NCI-H345 (cell line): ENCODE measurements at places on chromosomes 6 and 20.

GRCh38 chr6:119523556-119523955 is 174.0 kb upstream of the MAN1A1 start:
- no peak for DNase-seq

DNA sequence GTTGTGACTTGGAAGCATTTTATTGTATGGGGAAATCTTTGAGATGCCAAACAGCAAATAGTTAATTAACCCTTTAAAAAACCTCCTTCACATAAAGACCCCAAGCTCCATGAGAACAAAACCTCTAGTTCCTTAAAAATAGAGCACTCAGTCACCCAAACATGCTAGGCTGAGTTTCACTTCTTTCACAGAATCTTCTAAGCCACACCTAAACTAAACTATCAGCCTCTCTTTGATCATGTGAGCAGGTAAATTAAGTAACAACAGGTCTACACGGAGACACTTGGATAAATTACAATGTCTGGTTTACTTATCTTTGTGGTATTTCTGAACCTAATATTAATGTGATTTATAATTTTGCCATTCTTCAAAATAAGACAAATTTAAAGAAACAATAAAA is 205.2 kb upstream of the MARCKS start:
- no peak for DNase-seq

DNA sequence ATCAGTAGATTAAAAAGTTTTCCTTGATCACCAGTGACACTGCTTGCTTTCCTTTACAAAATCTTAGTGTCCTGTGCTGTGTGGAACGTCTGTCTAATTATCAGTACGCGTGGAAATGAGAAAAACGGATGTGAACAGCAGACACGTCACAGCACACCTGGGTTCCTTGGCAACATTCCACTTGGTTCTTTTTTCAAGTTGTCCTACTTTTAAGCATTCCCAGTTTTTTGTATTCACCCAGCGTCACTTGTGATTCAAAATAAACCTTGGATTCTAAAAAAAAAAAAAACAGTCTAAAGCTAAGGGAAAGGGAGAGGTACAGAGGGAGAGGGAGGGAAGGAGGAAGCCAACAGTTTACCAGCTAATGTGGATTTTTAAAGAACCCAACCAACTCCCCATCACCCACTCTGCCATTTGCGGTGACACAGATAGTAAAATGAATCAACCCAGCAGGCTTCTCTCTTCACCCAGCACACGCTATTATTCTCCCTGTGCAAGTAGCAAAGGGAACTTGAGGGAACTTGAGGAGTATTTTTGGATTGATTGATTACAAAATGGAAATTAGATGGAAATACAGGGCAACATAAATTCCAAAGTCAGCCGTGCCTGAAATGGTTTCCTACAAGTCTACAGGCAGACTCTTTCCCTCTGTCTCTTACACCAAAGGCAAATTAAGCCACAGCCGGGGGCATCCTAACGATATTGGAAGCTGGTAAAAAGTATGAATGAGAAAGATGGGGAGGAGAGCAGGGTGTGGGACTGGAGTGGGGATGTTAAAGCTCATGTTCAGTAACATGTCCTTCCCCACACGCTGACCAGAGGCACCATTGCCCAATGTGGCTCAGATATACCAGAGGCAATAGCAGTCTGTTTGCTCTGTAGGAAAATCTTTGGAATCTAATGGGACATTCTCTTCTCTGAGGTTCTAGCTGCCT is 129.8 kb downstream of the SASH1 start:
- no peak for DNase-seq

DNA sequence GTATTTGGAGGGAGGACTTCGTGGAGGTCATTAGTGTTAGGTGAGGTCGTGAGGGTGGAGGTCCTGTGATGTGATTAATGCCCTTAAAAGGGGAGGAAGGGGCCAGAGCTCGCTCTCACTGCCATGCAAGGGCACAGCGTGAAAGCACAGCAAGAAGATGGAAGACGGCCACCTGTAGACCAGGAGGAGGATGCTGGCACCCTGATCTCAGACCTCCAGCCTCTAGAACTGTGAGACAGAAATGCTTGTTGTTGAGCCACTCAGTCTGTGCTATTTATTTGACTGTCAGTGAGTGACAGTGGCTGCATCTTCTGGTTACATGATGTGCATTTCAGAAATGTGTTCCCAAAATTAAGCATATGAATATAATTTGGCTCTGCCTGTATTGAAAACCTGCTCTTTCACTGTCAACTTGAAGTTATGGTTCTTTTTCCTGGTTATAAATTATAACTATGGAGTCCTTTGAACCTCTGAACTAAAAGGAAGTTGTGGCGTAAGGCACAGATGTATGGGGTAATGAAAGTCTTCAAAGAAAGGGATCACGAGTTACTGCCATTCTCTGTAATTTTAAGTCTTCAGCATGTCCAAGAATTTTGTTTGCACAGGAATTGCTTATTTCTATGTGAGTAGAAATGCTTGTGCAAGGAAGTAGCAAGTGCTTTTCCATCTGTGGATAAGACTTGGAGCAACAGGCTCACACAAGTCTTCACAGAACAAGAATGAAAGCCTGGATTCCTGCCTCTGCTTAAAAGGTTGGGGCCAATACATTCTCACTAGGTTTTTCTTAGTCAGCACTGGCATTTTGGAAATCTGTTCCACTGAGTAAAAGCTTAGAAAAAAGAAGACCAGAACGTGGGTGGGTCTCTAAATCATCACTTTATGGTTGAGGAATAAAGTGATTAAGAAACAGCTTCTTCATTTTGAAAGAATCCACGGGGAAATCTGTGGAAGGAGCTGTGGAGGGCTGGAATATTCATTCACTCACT is 10.3 kb downstream of the PPP1R14C start:
- DNase-seq: no peak

DNA sequence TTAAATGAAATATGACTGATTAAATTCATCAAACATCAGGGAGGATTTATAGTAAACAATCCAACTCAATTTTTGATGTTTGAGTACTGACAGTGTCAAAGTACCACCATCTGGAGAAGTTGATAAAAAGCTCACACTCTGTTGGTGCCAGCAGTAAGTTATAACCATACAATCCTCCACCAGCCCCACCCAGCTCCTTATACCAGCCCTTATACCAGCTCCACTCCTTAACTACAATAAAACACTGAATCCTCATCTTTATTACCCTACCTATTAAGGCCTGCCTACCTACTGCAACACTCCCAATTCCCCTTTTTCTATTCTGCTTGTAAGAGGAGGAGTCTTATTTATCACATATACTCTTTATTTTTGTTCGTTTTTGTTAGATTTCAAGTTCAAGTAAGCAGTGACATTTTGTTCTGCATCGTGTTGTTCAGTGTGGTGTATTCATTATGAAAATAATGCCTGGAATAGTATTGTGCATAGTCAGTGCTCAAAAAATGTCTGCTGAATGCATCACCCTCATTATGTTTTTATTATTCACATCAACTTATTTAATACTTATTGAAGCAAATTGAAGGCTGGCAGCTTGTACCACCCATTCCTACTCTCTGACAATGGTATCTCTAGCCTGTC is 954.7 kb upstream of the ADGRB3 start:
- no peak for DNase-seq

- DNase-seq: no peak
Measured at GRCh38 chr6:25448965-25449538, 169.9 kb downstream of the CARMIL1 start.

- peak; percentile 27 for DNase-seq
Measured at GRCh38 chr6:63272397-63272796, 47.4 kb downstream of the LGSN start.

GRCh38 chr6:109762769-109763441 is 71.8 kb downstream of the FIG4 start:
- DNase-seq: no peak

DNA sequence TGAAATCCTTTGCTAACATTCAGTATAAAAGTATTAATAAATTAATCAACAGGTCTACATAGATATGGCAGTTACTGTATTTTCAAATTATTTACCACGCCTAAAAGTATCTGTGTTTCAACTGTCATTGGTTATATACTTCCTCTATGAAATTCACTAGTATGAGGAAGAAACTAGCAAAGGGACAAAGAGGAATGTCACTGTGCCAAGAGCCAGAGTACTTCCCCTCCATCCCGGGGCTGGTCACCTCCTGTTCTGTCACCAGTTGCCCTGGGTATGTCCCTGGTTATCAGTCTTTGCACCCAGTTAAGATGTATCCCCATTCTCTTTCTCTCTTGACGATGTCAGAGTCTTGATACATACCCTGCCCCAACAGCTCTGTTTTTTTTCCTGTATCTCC is 476.8 kb upstream of the SOX4 start:
- DNase-seq: no peak

DNA sequence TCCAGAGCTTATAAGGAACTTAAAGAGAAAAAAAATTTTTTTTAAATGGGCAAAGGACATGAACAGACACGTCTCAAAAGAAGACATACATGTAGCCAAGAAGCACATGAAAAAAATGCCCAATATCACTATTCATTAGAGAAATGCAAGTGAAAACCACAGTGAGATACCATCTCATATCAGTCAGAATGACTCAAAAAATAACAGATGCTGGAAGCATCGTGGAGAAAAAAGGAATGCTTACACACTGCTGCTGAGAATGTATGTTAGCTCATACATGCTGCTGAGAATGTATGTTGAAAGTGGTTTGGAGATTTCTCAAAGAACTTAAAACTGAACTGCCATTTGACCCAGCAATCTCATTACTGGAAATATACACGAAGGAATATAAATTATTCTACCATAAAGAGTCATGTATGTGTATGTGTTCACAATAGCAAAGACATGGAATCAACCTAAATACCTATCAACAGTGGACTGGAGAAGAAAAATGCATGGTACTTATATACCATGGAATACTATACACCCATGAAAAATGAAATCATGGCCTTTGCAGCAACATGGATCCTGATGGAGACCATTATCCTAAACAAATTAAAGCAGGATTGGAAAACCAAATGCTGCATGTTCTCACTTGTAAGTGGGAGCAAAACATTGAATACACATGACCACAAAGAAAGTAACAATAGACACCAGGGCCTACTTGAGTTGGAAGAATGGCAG is 5.2 kb downstream of the OR11A1 start:
- DNase-seq: no peak

- no peak for DNase-seq
Measured at GRCh38 chr6:11833626-11834592, 55.3 kb upstream of the ADTRP start.

- DNase-seq: no peak
Measured at GRCh38 chr6:22392711-22393110, 95.9 kb upstream of the PRL start.

DNA sequence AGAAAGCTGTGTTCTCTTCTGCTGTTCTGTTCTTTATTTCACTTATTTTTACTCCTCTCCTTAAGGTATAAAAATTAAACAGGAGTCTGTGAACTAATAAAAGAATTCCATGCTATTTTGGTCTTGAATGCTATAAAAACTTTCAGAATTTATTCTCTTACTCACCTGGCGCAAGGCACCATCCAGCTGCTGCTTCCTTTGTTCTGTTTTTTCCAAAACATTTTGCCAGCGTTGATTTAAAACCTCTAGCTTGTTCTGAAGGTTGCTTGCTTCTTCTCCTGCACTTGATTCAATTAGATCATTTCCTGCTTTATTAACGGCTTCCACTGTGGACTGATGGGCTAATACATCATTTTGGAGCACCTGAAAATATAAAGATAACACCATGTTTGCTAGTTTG is 145.0 kb downstream of the DST start:
- no peak for DNase-seq

DNA sequence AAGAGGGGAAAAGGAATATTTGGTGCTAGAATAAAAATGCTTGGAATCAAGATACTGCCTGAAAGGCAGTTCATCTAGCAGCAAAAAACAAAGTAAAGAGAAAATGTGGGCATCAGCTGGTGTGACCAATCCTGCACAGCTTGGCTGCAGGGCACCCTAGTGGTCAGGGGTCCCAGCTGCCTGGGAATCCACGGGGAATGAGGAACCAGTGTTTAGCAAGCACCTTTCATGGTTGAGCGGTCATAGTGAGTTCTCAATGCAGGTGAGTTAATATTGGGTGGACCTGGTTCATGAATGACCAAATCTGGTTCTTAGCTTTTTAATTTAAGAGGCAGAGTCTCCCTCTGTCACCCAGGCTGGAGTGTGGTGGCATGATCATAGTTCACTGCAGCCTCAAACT is 53.3 kb downstream of the CAP2 start:
- DNase-seq: no peak

- no peak for DNase-seq
Measured at GRCh38 chr6:111776236-111777221, 96.7 kb downstream of the FYN start.

GRCh38 chr6:72424476-72424875 is 197.4 kb upstream of the KCNQ5 start:
- no peak for DNase-seq

DNA sequence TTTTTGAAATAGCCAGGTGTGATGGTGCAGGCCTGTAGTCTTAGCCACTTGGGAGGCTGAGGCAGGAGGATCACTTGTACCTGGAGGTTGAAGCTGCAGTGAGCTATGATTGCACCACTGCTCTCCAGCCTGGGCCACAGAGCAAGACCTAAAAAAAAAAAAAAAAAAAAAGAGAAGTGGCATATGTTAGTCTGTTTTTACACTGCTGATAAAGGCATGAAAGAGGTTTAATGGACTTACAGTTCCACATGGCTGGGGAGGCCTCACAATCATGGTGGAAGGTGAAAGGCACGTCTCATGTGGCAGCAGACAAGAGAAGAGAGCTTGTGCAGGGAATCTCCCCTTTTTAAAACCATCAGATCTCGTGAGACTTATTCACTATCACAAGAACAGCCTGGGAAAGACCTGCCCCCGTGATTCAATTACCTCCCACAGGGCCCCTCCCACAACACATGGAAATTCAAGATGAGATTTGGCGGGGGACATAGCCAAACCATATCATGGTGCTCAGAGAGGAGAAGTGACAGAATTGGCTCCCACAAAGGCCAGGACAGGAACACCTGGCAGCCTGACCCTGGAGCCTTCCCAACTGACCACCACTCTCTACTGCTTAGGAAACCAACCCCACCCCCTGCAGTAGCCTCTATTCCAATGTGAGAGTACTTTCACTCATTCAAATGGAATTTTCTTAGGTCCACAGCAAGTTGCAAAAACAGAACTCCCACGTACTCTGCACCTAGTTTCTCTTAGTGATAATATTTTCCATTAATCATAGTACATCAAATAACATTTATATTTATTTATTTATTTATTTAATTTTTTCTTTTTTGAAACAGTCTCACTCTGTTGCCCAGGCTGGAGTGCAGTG is 29.8 kb downstream of the ARHGAP40 start:
- DNase-seq: no peak

- no peak for DNase-seq
Measured at GRCh38 chr6:14759976-14760672, 485.7 kb upstream of the JARID2 start.
